Sigmoid colon (tissue), 7 donors: ENCODE measurements at places on chromosomes 6 and 20. TPM values are rescaled to one million over a fixed set of nuclear protein-coding genes. Genes with fewer than 3 reads are reported as not detected.

GRCh38 chr20:62047666-62048345 is 17.9 kb downstream of the TAF4 start:
- H3K4me1 ChIP-seq = peaks cover 11% of the 10 kb centered on the region
- H3K27me3 ChIP-seq = no peaks in the 10 kb centered on the region
- no peaks in the 10 kb centered on the region for H3K36me3 ChIP-seq
- H3K4me3 ChIP-seq = no peak overlapping the region
- no peak overlapping the region for H3K27ac ChIP-seq

Gene CASS4
- 1.6 TPM for total RNA-seq

Gene ULBP2
- total RNA-seq = not detected

- no peaks in the 10 kb centered on the region for H3K36me3 ChIP-seq
- no peak for DNase-seq
- H3K4me3 ChIP-seq = no peak overlapping the region
- no peaks in the 10 kb centered on the region for H3K27me3 ChIP-seq
These were observed 43.2 kb upstream of the PKIB start for GRCh38 chr6:122567034-122567433.

- no peaks in the 10 kb centered on the region for H3K36me3 ChIP-seq
- no peak for DNase-seq
- no peaks in the 10 kb centered on the region for H3K27me3 ChIP-seq
- no peak overlapping the region for H3K4me3 ChIP-seq
These were observed 61.4 kb downstream of the DNAH8 start for GRCh38 chr6:38776515-38776914.

Gene RPP40
- 5.8 TPM for total RNA-seq

DNA sequence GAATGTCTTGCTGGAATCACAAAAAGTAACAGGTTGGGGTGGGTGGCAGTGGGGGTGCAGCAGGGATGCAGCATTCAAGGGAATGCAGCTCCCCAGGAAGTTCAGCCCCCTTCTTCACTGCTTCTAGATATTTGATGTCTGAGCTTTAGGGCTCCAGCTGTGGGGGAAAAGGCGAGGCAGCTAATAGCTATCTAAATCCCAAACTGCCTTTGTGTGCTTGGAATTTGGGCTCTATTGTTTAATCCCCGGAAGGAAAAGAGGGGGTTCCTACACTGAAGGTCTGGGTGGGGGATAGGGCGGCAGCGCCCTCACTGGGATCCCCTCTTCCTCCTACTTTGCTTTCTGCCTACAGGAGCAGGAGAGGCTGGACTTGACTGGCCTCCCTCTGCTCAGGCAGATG is 116.5 kb downstream of the SOBP start:
- peaks cover 22% of the 10 kb centered on the region for H3K4me1 ChIP-seq
- H3K36me3 ChIP-seq = no peaks in the 10 kb centered on the region
- H3K27me3 ChIP-seq = no peaks in the 10 kb centered on the region
- H3K27ac ChIP-seq = no peak overlapping the region
- H3K4me3 ChIP-seq = no peak overlapping the region

Gene COL10A1
- total RNA-seq = not detected

Gene MYH7B
- 0.54 TPM for total RNA-seq

Gene ZNF341
- 1.2 TPM for total RNA-seq

GRCh38 chr6:31452859-31453258 is 45.1 kb upstream of the MICB start:
- H3K4me3 ChIP-seq = no peak overlapping the region
- no peaks in the 10 kb centered on the region for H3K4me1 ChIP-seq
- DNase-seq = no peak
- H3K36me3 ChIP-seq = no peaks in the 10 kb centered on the region
- no peaks in the 10 kb centered on the region for H3K27me3 ChIP-seq

- DNase-seq = peak; percentile 4
- H3K4me3 ChIP-seq = no peak overlapping the region
- H3K27me3 ChIP-seq = no peaks in the 10 kb centered on the region
- peaks cover 16% of the 10 kb centered on the region for H3K4me1 ChIP-seq
- H3K27ac ChIP-seq = no peak overlapping the region
- H3K36me3 ChIP-seq = no peaks in the 10 kb centered on the region
These were observed 356.6 kb upstream of the SULF2 start for GRCh38 chr20:48141660-48142515.

DNA sequence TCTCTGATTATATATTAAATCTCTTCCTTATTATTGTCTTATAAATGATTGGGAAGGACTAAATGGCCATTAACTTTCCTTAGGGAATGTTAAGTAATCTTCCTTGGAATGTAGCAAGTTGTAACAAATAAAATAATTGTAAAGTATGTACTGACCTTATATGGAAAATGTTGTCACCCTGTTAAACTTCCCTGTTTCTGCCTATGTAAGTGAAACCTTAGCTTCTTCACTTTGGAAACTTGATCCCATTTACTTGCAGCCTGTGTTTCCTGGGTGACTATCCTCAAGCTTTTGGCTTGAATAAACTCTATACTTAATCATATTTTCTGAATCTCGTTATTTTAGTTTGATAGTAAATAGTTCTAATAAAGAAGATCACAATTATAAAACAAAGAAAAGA is 519.5 kb upstream of the PTCHD4 start:
- no peak overlapping the region for H3K4me3 ChIP-seq
- no peaks in the 10 kb centered on the region for H3K27me3 ChIP-seq
- no peak overlapping the region for H3K27ac ChIP-seq
- DNase-seq = no peak
- no peaks in the 10 kb centered on the region for H3K36me3 ChIP-seq

GRCh38 chr6:168867247-168868102 is 386.2 kb downstream of the THBS2 start:
- H3K36me3 ChIP-seq = no peaks in the 10 kb centered on the region
- H3K4me3 ChIP-seq = no peak overlapping the region

- peaks cover 32% of the 10 kb centered on the region for H3K4me1 ChIP-seq
- peak overlapping the region; percentile 45 for H3K27ac ChIP-seq
- no peaks in the 10 kb centered on the region for H3K27me3 ChIP-seq
- DNase-seq = no peak
- H3K36me3 ChIP-seq = no peaks in the 10 kb centered on the region
- no peak overlapping the region for H3K4me3 ChIP-seq
These were observed 38.4 kb upstream of the ARHGAP18 start for GRCh38 chr6:129748212-129748900.

Gene RWDD1
- total RNA-seq = 119 TPM

Gene FRK
- 0.55 TPM for total RNA-seq

Gene OTOR
- not detected for total RNA-seq

- no peak overlapping the region for H3K4me3 ChIP-seq
- H3K27me3 ChIP-seq = no peaks in the 10 kb centered on the region
- peaks cover 18% of the 10 kb centered on the region for H3K36me3 ChIP-seq
- no peak for DNase-seq
- no peaks in the 10 kb centered on the region for H3K4me1 ChIP-seq
These were observed 43.7 kb downstream of the STK35 start for GRCh38 chr20:2145376-2145775.

GRCh38 chr20:46857061-46857831 is 37.4 kb upstream of the EYA2 start:
- no peak overlapping the region for H3K27ac ChIP-seq
- H3K36me3 ChIP-seq = no peaks in the 10 kb centered on the region
- no peak overlapping the region for H3K4me3 ChIP-seq
- H3K4me1 ChIP-seq = no peaks in the 10 kb centered on the region
- no peak for DNase-seq

Gene GPR63
- total RNA-seq = 0.83 TPM

Gene GSTA3
- not detected for total RNA-seq

Gene MYB
- 0.55 TPM for total RNA-seq

- H3K4me3 ChIP-seq = no peak overlapping the region
- no peaks in the 10 kb centered on the region for H3K27me3 ChIP-seq
- no peak for DNase-seq
- H3K27ac ChIP-seq = no peak overlapping the region
- H3K36me3 ChIP-seq = no peaks in the 10 kb centered on the region
These were observed 64.2 kb upstream of the SLC35B3 start for GRCh38 chr6:8499540-8499939.

Gene MCHR2
- total RNA-seq = not detected

DNA sequence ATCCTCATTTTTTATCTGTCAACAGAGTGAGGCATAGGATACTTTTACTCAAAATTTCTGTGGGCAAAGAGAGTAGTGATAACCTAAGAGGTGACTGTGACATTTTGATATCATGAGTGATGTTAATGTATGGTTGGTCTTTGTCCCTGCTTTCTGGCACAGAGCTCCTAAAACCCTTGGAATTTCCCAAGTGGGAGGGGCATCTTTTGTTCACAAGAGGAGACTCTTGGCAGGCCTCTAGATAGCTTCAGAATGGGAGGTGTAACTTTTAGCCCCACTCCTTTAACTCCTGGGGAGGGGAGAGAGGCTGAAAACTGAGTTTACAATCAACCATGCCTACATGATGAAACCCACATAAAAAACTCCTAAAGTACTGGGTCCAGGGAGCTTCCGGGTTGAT is 527.8 kb downstream of the RFPL4B start:
- no peaks in the 10 kb centered on the region for H3K36me3 ChIP-seq
- H3K4me3 ChIP-seq = no peak overlapping the region
- no peaks in the 10 kb centered on the region for H3K27me3 ChIP-seq
- peaks cover 4% of the 10 kb centered on the region for H3K4me1 ChIP-seq

- DNase-seq = peak; percentile 48
- peaks cover 14% of the 10 kb centered on the region for H3K4me1 ChIP-seq
- no peak overlapping the region for H3K4me3 ChIP-seq
- H3K36me3 ChIP-seq = no peaks in the 10 kb centered on the region
- no peaks in the 10 kb centered on the region for H3K27me3 ChIP-seq
These were observed 175.7 kb upstream of the SULF2 start for GRCh38 chr20:47960769-47961541.

DNA sequence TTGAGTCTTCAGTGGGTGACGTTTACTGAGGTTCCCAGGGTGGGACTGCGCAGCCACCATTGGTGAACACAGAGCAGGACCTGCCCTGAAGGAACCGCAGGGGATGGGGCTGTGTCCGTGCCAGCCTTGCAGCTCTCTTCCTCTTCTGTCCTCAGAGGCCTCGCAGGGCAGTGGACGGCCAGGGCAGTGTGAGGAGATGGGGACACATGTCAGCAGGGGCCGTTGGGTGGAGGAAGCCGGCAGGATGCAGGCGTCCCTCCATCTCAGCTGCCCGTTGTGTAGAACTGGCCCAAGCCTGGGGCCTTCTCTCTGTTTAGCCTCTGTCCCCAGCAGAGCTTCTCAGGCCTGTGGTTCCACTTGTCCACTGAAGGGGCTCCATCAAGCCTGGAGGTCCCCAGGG is 53.6 kb upstream of the SMOC2 start:
- no peaks in the 10 kb centered on the region for H3K4me1 ChIP-seq
- DNase-seq = no peak
- H3K4me3 ChIP-seq = no peak overlapping the region

Gene PGC
- not detected for total RNA-seq

DNA sequence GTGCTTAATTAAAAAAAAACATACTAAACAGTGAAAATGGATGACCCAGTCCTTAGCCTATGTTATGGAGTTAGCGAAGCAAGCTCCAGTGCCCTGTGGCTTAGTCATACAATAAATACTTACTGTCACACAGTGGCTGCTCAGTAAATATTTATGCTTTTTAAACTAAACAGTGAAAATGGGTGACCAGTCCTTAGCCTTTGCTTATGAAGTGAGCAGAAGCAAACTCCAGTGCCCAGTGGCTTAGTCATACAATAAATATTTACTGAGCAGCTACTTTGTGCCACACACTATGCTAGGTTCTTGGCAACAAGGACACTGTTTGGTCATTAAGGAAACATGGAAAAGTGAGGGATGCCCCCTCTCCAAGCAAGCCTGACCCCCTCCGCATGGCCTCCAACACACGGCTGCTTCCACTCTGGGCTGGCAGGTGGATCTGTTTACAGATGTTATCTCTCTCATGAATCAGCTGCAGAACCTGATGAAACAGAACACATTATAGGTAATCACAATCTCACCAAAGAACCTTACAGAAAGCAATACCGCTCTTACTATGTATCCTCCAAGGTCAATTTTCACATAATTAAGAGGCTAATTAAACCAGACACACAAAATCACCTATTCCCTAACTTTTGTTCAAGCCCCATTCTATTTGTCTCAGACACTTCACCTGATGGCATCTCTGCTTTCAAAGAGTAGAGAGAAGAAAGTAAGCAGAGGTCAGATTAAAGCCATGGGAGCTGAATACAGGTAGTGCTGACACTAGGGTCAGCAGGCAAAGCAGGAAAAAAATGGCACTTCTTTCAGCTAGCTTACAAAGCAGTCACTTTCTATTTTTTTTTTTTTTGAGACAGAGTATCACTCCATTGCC is 27.3 kb downstream of the CDK5RAP1 start:
- no peaks in the 10 kb centered on the region for H3K27me3 ChIP-seq
- H3K4me1 ChIP-seq = no peaks in the 10 kb centered on the region
- H3K36me3 ChIP-seq = peaks cover 34% of the 10 kb centered on the region
- no peak for DNase-seq
- peak overlapping the region; percentile 15 for H3K27ac ChIP-seq

GRCh38 chr6:15304337-15305042 is 58.6 kb downstream of the JARID2 start:
- peaks cover 42% of the 10 kb centered on the region for H3K4me1 ChIP-seq
- H3K27ac ChIP-seq = no peak overlapping the region
- DNase-seq = no peak
- no peaks in the 10 kb centered on the region for H3K36me3 ChIP-seq
- no peaks in the 10 kb centered on the region for H3K27me3 ChIP-seq

Gene IRF4
- 0.68 TPM for total RNA-seq

DNA sequence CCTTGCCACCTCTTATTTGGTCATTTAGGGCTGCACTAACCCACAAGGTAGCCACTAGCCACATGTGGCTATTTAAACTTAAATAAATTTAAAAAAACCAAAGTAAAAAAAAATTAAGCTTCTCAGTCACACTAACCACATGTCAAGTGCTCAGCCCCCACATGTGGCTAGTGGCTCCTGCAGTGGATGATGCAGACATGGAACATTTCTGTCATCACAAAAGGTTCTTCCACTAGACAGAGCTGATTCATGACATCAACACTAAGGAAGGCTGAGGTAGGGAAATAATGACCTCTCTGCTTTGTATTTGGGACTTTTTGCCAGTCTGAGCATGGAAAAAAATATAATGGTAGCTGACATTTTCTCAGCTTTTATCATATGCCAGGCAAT is 173.0 kb upstream of the FERMT1 start:
- no peaks in the 10 kb centered on the region for H3K36me3 ChIP-seq
- no peak overlapping the region for H3K27ac ChIP-seq
- DNase-seq = no peak
- no peaks in the 10 kb centered on the region for H3K27me3 ChIP-seq
- no peaks in the 10 kb centered on the region for H3K4me1 ChIP-seq

DNA sequence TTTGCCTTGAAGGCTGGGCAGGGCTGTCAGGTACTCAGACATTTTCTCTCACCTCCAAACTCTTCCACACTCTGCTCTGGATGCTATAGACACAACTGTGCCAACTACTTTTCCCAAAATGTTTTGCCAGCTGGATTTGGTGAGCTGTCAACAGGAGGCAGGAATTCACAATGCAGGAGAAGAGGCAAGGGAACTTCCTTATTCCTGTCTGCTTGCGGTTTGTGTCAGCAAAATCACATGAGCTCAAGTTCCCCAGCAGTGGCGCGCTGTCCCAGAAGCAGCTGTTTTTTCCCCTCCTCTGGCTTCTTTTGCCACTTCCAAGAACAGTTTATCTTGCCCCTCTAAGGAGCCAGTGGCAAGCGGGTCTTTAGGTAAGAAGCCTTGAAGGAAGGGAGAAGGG is 608.2 kb downstream of the PRKN start:
- no peak overlapping the region for H3K4me3 ChIP-seq
- H3K4me1 ChIP-seq = no peaks in the 10 kb centered on the region
- DNase-seq = no peak
- H3K27ac ChIP-seq = no peak overlapping the region
- H3K27me3 ChIP-seq = no peaks in the 10 kb centered on the region

Gene TEAD3
- total RNA-seq = 54.9 TPM

Gene BACH2
- 1.4 TPM for total RNA-seq
